ENCODE measurements at places on chromosomes 4 and X.
A peak's percentile ranks its signal among the peaks of the same experiment; 100 is the strongest.

DNA sequence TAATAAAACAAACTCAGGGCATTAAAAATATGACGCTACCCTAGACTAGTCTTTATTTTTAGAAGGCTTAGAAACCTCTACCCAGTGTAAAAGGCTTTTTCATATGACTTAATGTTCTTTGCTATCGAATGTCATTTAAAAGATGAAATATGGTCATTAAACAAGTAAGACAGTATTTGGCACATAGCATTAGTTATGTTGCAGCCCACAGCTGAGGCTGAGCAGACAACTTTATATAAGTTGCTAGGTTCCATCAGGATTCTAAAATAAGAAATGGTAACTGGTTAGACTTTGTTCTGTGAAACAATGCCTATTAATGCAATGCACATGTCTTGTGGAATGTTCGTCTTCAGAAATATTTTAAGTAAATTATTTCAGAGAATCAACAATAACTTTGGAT lies 10.4 kb upstream of the PRSS12 start:
- no peak for DNase-seq

- DNase-seq = peak; percentile 55
Observed at GRCh38 chrX:135985973-135986310, 707 bp downstream of the SLC9A6 start.

- no peak for DNase-seq
Observed at GRCh38 chr4:10107111-10108091, 9.2 kb downstream of the WDR1 start.

GRCh38 chr4:164177753-164178152 lies 576.2 kb upstream of the SMIM31 start:
- DNase-seq = no peak

GRCh38 chr4:96407738-96408463 lies 568.0 kb downstream of the PDHA2 start:
- no peak for DNase-seq

All from spinal cord (tissue), 10 donors.